ENCODE measurements at places on chromosomes 3 and 15.

- DNase-seq = no peak
Observed at GRCh38 chr3:111890051-111890580, 31.1 kb downstream of the PHLDB2 start.

DNA sequence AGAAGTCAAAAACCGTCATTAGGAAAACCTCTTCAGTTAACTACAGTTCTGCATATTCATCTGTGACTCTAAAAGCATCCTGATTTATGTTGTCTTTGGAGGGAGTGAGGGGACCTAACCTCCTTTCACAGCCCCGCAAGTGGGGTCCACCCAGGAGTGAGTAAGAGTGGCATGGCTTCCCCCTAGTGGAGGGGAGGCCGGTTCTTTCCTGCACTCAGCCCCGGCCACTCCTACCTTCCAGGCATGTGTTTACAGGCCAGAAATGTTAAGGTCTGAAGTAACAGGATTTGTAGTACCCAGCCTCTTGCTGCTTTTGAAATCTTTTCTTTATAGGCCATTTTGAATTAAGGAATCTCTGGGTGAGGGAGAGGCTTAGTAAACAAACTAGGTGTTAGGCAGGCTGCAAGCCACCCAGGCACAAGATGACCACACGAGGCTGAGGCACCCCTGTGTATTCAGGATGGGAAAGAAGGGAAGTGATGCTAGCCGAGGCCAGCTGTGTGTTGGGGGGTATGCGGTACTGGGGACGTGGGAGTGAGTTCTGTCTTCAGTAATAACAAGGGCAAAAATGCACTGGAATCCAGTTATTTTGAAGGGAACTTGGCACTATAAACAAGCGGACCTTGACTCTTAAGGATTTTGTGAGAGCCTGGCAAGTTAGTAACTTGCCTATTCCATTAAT, 50.5 kb downstream of the CTDSPL start:
- no peak for DNase-seq

GRCh38 chr15:84638103-84638502, 16.0 kb downstream of the WDR73 start:
- DNase-seq = no peak

- DNase-seq = no peak
Observed at GRCh38 chr3:149536429-149536828, 61.9 kb downstream of the TM4SF4 start.

GRCh38 chr3:10074666-10075065, 33.4 kb downstream of the FANCD2OS start:
- no peak for DNase-seq

GRCh38 chr3:112629425-112629824, 11.5 kb downstream of the CCDC80 start:
- no peak for DNase-seq

DNA sequence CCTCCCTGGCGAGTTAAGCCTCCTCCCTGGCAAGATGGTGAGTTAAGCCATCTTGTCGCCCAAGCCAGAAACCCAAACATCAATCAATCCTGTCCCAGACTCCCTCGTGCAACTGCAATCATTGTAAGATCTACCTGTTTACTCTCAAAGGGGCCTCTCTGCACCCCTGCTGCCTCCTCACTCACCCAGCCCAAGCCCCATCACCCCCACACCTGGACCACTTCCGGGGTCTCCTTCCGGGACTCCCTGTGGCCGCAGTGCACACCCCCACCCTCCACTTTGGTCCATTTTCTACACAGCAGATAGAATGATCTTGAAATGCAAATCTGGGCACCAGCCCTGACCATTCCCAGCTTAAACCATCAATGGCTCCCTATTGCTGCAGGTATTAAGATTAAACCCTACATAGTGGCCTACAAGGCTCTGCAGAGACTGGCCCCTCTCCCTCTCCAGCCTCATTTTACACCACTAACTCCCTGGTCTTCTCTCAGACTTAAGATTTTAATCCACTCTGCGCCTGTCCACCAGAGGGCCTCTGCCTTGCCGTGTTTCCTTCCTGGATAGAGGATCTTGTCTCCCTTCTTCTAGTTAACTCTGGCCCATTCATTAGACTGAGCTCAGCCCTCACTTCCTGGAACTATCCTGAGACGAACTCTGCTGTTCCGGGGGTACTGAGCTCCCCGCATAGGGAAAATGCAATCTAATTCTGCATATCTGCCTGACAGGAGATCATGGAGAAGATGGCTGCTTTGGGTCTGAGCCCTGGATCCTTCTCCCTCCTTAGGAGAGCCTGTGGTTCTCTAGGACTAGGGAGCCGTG, 41.9 kb upstream of the SLC6A1 start:
- no peak for DNase-seq
